Cortex of kidney (tissue), 1 donor: ENCODE measurements at places on chromosomes 7 and 10.

- DNase-seq, result no peak
Observed at GRCh38 chr10:4121502-4122380, 336.7 kb upstream of the KLF6 start.

DNA sequence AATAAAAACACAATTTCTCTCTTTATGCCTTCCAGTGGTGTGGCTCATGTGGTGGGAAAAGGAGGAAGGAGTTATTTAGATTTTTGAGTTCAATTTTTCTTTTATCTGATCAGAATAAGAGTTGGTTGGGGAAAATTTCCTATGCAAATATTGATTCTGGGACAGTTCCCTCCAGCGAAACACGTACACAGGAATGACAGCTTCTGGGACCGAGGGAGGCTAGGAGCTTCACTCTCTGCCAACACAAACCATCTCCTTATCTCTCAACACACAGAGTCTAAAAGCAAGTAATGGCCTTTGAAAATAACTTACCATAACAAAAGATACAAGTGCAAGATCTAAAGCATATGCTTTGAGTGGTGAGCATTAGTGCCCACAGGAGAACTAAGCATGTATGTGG is 122.7 kb downstream of the RAPGEF5 start:
- DNase-seq, result no peak

- DNase-seq, result no peak
Observed at GRCh38 chr10:127299956-127300689, 103.7 kb upstream of the INSYN2A start.

- DNase-seq, result no peak
Observed at GRCh38 chr10:101263150-101263752, 34.0 kb upstream of the LBX1 start.

DNA sequence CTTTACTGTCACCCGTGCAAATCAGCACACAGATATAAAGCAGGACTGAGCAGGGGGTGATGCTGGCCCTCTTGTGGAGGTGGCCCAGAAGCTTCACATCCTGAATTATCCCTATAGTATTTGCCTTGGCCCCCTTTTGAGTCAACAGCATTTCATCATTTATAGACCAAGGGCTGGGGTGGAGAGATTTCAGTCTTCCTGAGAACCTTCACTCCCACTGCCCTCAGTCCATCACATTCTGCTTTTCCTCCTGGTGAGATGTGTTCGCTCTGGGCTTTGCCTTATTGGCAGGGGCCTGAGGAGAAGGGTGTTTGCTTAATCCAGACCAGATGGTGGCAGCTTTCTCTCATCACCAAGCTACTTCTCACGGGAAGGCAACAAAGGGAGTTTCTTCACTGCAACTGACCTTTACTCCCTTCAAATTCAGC is 47.7 kb downstream of the NOC3L start:
- no peak for DNase-seq

GRCh38 chr7:52726986-52727385 is 308.4 kb upstream of the POM121L12 start:
- DNase-seq, result no peak

GRCh38 chr7:123647106-123647730 is 8.4 kb upstream of the LMOD2 start:
- no peak for DNase-seq

- no peak for DNase-seq
Observed at GRCh38 chr7:84073186-84073875, 121.3 kb downstream of the SEMA3A start.

DNA sequence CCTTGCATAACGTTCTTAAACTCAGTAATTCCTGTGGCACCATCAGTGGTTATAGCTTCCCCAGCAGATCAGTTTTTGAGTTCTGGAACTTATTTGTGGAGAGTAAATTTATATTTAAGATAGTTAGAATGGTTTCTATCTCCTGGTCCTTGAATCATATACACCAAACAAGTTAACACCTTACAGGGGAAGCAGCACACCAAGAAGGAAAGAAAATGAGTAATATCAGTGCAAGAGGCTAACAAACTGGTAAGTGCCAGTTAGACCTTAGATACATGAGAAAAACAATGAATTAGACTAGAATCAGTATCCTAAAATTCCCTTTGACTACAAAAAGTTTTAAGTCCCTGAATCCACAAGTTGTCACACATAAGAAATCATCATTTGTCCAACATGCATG is 54.2 kb downstream of the ABI1 start:
- DNase-seq, result no peak

DNA sequence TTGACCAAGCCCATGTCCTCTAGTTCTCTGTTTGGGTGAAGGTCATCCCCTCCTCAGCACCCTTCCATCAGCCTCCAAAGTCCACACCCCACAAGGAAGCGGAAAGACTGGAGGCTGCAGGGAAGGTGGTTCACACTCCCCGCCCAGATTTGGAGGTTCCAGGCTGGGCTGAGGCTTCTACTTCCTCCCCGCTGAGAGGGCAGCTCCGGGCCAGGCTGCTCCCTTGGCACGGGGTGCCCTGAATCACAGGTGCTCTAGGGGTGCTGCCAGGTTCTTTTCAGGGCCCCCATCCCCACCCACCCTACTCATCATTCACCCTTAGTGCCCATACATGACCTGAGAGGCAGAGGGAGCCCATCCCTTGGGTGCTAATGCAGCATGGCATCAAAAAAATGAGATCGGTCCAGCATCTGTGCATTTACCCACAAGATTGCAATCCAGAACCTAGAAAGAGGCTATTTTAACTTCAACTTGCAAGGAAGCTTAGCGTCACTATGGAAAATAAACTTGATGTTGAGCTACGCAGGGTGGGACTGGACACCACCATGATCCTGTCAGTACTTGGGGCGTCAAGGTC is 47.3 kb upstream of the ZMIZ1 start:
- DNase-seq, result no peak

DNA sequence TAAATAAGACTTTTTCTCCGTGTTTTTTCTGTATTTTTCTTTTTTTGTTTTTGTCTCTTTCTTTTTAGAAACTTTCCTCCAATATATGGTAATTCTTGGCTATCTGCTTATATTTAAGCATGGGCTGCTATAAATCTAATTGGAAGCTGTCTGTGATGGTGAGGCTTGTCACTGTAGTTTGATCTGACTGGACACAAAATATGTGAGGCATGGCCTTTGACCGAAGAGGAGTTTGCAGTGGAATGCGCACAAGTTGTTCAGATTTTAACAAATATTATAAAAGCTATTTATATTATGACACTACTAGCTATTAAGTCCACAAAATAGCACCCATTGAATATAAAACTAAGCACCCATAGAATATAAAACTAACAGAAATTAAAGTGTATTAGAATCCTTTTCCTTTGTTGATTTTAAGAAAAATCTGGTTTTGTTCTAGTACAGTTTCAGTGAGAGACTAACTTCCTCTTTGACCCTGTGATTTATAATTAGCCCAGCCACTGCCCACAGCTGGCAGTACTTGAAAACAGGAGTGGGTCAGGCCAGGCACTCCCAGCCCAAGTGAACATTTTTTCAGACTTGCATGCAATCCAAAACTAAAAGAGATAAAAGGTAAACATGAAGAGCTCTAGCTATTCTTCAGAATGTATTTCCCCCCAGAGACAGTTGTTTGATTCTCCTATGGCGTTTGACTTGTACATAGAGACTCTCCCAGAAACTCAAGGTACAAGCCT is 69.9 kb upstream of the FGL2 start:
- no peak for DNase-seq

- no peak for DNase-seq
Observed at GRCh38 chr10:3532644-3533043, 252.4 kb downstream of the KLF6 start.
